Stimulated activated CD8-positive, alpha-beta memory T cell treated with anti-CD3 and anti-CD28 coated beads, Interleukin-4, amount 100 ng/mL, for 24 hours (primary cell): ENCODE measurements at places on chromosomes 3 and 15.

GRCh38 chr3:173584838-173585831, 187.6 kb downstream of the NLGN1 start:
- DNase-seq: no peak

- DNase-seq: no peak
These were observed 20.4 kb downstream of the FBN1 start for GRCh38 chr15:48625126-48625525.

GRCh38 chr15:59278120-59278519, 71.5 kb downstream of the LDHAL6B start:
- no peak for DNase-seq

DNA sequence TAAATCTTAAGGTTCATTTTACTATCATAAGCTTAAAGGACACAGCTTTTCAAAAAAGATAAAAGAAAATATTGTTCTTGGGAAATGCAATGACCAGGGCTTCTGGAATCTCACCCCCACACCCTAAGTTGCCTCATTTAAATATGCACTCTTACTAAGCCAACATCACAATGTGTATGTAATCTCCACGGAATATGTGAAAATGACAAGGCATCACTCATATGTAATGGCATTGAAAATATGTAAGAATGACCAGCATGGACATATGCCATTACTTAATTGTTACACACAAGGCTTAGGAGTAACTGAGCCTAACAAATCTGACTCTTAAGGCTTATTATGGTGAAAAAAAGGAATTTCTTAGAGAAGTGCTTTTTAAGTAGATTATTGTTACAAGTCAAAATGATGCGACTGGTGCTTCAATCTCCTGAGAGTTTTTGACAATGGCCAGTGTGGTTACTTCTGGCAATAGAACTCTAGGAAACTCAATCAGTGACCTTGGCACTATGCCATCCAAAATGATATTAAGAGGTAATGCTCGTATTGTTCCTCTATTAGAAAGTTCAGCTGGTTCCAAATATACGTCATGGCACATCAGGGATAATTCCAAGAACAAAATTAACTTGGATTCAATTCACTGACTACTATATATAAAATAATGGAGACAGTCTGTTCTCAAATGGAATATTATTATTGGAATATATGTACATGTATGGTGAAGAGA, 290.0 kb upstream of the PLSCR5 start:
- DNase-seq: no peak

- DNase-seq: no peak
These were observed 361.0 kb upstream of the PLSCR5 start for GRCh38 chr3:146966124-146966523.

DNA sequence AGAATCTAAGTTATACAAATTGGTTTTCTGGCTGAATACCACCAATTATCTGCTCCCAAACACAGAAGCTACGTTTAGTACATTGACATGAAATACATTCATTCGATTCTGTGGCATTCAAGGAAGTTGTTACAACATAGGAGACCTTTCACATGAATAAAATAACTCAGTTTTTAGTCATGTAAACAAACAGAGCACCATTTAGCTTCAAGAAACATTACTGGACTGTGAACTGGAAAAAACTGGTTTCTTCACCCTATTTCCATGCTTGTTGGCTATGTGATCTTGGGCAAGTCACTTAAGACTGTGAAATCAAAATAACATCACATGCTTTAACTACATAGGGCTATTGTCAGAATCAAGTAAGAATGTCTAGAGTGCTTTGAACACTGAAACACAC, 46.2 kb downstream of the NRG4 start:
- no peak for DNase-seq

DNA sequence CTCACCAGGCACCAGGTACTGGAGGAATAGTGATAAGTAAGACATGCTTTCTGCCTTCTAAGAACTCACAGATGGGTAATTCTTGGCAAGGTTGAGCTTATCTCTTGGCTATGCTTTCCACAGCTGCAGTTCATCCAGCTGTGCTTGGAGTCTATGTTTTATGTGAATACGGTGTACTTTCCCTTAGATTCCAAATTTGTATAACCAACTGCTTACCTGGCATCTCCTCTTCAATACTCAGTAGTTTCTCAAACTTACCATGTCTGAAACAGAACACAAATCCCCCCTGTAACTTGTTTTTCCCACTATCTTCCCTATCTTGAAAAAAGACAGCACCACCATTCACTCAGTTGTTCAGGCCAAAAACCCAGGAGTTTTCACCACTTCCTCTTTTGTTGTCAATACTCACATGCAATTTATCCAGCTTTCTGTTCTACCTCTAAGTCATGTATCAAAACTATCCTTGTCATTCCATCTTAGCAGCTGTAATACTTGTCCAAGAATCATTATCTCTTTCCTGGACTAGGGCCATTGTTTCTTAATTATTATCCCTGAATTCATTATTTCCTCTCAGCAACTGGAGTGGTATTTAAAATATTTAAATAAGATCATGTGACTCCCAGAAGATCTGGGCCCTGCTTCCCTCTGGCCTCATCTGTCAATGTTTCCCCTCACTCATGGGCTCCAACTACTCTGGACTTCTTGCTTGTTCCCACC, 32.6 kb downstream of the COL6A5 start:
- no peak for DNase-seq

DNA sequence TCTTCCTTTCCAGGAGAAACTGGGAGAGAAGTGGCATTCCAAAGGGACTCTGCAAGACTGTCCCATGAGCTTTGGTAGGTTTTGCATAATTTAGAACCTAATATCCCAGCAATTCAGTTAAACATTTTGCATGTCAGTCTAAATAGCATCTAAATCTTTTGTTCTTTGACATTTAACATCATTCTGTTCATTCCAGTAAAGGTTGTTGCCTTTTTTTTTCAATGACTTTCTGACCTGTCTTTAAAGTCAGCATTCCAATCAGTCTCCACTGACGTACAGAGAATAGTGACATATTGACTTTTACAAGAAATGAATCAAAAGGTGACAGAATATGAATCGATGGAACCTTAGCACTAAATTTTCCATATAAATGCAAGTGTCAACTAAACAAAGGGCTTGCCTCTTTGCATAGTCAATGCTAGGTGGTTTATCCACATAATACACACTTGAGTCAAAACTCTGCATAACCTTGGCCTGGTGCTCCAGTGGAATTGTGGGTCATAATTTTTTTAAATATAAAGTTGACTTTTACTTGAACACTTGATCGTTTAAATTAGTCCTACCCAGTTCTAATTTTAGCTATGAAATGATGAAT, 370.1 kb downstream of the CNTN6 start:
- DNase-seq: no peak

DNA sequence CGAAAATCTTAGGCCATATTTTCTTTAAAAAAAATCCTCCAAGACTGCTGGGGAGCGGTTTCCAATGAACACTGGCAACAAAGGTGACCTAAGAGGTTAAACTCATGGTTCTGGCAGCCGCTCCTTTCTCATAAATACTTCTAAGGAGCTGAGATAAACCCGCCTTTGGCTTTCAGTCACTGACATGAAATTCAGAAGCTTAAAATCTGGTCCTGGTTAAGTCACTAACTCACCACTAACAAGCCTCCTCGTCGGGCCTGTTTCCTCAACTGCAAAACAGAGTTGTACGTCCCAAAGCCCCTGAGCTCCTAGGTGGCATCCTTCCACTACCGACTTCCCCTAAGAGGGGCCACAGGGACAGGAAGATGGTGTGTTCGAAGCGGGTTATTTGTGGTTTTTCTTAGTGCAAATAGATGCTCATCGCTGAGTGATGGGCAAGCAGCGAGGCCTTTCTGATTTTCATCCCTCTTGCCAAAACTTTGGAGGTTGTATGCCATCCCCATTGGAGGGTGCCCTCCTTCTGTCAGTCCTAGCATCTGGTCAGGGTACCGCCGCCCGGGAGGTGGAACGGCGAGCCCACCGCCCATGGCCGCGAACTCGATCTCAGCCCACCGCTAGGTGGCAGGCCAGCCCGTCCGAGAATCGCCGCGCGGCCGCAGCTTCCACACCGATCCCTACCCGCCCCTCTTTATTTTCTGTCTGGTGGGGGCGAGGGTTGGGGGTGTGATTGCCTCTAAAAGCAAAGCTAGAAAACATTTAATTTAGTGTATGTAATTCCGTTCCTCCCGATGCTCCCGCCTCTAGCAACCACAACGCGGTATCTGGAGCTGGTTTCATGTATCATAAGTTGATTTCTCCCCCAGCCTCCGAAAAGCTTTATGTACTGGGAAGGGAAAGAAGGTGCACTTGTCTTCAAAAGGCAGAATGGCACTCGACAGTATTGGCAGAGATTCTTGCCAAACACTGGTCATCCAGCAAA, 4.6 kb downstream of the BCL6 start:
- peak; percentile 60 for DNase-seq

DNA sequence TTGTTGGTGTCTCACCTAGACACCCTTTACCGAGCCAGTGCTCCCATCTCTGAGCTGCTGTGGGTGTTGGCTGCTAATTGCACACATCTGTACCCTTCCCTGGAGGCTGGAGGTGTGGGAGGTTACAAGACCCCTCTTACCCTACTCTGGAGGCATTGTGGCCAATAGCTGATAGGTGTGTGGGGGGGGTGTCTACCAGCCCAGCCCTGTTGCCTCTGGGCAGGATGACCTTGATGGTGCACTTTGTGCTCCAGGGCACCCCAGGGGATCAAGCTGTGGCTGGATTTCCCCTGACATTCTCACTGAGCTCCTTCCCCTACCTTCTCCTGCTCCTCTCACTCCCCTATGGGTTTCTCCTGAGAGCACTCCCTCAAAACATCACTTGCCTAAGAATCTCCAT, 104.7 kb upstream of the ADPGK start:
- DNase-seq: no peak

DNA sequence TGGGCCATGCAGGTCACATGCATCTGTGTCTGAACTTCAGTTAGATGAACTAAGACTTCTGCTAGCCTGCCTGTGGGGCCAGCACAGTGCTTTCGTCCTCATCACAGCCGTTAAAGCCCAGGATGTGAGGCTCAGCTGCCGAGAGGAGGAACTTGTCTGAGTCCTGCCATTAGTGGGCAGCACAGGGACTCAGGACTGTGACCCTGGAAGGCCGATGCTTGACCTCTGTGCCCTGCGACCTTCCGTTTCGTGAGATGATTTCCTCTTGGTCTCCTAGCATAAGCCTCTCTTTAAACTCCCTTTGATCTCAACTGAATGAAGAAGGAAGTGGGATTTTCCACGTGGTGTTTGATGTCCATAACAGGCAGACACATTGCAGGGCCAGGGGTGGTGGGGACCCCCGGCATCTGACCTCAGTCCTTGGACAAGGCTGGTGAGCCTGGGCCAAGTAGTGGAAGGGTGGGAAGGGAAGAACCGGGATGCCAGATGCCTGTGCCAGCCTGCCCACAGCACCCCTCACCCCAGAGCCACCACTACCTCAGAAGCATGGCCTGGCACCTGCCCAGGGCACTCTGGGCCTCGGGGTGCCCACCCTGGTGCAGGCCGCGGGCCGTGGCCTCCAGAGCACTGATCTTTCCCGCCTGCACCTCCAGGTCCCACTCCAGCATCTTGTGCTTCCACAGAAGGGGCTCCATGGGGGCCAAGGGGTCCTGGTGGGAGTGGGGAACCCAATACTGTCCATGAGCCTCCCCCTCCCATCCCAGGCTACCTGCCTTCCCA, 21.6 kb downstream of the PLA2G4B start:
- no peak for DNase-seq
